ENCODE measurements at places on chromosomes 6 and 20.

DNA sequence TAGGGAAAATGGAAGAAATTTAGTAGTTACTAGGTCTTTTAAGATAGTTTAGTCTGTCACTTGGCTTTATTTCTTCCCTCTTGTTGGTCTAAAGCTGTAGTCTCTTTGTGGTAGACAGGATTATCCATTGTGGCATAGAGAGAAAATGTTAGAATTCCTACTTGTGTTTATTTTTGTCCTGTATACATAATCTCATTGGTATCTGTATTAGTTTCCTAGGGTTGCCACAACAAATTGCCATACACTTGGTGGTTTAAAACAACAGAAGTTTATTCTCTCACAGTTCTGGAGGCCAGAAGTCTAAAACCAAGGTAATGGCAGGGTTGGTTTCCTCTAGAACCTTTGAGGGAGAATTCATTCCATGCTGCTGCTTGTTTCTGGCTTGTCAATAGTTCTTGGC lies 119.4 kb downstream of the ZFAND3 start:
- no peak for DNase-seq

- no peak for DNase-seq
Measured at GRCh38 chr6:95364016-95364604, 213.2 kb upstream of the MANEA start.

GRCh38 chr6:29763491-29764289 lies 40.5 kb downstream of the HLA-F start:
- no peak for DNase-seq

GRCh38 chr6:54716877-54717276 lies 129.7 kb upstream of the FAM83B start:
- DNase-seq = no peak

DNA sequence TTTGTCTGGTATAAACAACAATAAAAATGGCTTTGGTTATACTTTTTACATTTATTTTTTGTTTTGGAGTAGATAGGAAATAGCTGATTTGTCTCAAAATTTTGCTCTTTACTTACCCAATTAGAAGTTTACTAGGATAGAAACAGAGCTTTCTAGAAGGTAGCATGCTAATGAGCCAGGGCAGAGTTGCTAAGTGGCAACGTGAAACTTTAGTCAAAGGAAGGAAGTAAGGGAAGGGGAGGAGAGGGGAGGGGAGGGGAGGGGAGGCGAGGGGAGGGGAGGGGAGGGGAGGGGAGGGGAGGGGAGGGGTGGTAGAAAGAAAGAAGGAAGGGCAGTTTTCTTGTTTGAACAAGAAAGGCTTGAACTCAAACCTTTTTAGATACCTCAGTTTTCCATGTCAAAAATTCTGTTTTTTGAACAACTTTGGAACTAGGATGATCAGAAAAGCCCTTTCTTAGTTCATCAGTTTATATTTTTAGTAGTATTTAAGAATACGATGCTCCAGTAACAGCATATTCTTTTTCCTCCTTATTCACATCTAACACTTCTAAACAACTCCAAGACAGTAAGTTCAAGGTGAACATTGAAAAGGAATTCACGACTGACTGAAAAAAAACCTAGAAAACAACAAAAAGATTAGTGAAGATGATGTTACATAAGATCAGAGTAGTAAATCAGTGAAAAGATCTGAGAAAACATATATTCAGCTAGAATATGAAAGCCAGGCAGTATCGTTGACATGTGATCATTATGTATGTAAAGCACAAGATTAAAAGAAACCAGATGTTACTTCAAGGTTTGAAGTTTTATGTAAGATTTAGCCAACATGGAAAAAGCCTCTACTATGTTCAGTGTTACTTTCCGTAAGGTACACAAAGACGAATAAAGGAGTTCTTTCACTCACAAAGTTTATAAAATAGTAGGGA lies 263.4 kb downstream of the ARHGAP18 start:
- no peak for DNase-seq

DNA sequence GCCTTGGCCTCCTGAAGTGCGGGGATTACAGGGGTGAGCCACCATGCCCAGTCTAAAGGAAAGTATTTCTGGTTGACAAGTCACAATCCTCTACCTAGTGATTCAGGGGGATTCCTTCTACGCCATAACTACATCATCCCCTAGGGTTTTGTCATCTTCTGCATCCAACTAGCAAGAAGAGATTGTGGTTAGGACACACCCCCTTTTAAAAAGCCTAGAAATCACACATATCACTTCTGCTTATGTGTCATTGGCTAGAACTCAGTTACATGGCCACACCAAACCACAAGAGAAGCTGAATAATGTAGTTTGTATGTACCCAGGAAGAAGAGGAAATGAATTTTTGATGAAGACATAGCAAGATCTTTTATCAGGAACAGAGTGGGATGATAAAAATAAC lies 14.7 kb upstream of the CHD6 start:
- no peak for DNase-seq

DNA sequence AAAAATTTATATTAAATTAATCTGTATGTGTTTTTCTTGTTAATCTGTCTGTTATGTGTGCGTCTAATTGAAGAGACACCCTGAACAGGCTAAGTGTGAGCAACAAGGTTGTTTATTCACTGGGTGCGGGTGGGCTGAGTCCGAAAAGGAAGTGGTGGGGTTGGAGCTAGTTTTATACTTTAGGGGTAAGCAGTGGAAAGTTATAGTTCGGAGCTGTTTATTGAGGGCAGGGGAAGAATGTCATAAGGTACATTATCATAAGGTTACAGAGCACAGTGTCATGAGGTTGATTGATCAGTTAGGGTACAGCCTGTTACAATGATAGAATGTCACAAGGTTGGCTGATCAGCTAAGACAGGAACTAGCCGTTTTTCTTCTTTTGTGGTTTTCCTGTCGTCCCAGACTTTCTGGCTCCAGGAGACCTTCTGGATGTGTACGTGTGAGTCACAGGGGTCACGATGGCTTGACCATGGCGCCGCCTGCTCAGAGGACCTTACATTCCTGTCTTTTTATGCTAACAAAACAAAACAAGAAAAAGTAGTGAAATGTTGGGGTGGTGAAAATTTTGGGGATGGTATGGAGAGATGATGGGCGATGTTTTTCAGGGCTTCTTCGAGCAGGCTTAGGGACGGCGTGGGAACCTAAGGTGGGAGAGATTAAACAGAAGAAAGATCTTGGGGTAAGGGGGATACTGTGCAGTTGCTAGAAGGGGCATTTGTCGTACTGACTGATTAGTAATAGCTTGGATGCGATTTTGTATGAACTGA lies 754.0 kb upstream of the ADGRB3 start:
- no peak for DNase-seq

- no peak for DNase-seq
Measured at GRCh38 chr20:10788055-10788454, 114.3 kb upstream of the JAG1 start.

DNA sequence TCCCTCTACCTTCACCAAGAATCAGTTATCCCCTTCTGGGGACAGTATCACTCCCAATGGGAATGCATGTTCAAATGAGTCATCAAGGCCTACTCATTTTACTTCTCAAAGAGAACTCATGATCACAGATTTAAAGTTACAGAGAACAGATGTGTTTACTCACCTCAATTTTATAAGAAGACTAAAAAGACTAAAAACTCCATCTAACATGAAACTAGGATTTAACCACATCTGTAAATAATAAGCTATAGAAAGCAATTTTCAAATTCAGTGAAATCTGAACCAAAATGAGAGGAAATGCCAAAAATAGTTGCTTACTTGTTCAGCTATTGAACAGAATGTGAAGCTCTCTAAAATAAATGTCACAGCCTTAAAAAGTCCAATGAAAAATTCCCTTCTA lies 300.1 kb upstream of the KCNQ5 start:
- DNase-seq = no peak

DNA sequence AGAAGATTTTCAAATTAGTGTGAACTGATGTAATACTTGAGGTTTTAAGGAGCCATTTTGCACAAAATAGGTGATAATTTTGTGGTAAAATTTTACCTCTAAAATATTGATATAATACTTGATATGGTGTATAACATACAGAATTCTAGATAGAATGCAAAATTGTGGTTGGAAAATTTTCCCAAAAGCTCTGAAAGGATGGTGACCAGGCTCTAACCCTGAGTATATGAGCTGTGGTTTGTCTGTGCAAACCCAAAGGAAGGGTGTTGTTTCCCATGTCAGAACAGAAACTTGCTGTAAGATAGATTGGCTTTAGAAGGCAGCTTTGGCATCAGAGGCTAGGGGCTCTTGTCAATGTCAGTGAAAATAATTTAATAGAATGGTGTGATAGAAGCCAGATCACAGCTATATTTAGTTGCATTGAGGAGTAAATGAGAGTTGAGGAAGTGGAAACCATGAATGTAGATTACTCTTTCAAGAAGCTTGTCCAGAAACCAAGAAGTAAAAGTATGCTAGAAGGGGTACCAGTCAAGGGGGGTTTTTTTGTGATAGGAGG lies 257.7 kb downstream of the FARS2 start:
- DNase-seq = no peak

- no peak for DNase-seq
Measured at GRCh38 chr6:95923518-95923917, 92.3 kb upstream of the FUT9 start.

GRCh38 chr6:125302840-125303511 lies 1.2 kb upstream of the HDDC2 start:
- no peak for DNase-seq

DNA sequence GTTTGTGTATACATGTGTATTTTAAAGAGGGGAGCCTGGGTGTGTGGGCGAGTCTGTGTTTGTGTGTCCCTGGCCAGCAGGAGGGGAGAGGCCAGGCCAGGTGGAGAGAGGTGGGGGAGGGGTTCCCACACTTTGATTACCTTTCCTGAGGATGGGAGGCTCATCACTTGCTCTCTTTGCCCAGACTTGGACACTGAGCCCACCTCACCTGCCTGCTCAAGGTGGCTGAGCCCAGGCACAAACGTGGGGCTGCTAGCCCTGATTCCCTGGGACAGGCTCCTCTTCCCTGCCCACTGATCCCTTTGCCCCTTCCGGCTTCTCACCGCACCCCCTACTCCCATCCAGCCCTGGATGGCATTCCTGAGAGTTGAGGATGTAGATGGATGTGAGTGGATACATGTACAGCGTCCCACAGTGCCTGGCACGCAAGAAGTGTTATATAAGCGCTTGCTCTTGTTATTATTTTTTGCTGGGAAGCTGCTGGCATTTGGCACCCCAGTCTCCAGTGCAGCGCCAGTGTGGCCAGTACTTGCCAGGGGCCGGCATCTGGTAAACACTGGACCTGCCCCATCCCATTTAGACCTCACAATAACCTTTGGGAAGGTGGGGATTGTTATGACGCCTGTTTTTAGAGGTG lies 2.7 kb downstream of the CEBPB start:
- DNase-seq = no peak

DNA sequence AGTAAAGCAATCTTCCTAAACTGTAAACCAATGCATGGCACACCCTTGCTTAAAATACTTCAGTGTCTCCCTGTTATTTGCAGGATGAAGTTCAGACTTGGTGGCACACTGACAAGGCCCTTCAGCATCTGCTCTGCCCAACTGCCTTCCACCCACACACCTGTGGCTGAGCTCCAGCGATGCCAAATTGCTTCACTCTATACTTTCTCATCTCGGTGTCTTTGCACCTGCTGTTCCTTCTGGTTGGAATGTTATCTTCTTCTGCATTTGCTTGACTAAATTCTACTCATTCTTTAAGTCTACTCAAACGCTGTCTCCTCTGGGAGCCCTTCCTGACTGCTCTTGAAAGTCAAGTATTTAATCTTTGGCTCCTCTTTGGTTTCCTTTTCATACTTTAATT lies 100.1 kb upstream of the SUPT3H start:
- DNase-seq = no peak

DNA sequence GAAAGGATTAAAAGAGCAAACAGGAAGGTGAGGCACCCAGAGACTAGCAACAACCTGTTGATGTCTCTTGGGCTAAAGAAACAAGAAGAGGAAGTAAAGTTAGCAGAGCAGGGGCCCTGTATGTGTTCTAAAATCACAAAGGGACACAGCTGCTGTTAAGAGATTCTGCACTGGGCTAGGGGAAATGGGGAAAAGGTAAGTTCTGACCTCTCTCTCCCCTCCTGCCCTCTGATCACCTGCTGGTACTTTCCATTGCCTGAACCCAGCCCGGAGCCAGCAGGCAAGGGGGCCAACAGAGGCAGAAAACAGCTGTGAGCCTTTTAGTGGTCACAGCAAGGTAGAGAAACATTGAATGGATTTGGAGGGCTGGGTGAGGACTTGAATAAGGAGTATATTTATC lies 13.5 kb upstream of the CNR1 start:
- no peak for DNase-seq

- DNase-seq = no peak
Measured at GRCh38 chr6:45378334-45378926, 696 bp upstream of the SUPT3H start.

DNA sequence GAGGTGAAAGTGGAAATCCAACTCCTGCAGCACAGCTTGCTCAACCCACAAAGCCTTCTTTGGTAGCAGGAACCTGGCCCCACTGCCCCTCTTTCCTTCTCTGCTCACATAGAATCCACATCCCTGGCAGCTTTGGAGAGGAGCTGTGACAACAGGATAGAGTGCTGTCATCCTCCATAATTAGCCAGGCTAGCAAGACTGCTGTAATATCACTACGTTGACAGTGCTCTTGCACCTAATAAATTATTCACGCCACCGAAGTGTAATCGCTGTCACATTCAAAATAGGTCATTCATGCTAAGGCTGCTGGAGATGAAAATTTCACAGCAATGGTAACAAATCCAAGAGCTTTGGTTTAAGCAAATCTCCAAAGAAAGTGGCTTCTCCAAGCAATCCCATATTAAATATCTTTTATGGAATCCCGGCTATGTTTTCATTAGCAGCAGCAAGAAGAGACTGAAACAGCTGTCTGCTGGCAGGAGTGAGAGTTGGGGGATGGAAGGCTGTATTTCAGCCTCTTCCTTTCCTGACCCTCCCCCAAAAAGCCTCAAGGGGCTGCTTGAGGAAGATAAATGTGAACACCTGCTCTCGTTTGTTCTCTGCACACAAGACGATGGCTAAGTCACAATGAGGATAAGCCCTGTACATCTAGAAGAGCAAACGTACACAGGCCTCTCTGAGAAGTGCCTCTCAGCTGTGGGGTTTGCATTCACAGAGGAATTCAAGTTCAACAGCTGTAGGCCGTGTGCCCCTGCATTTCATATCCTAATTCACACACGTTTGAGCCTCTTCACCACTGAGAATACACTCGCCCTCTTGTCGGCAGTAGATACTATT lies 16.5 kb downstream of the RIPOR2 start:
- no peak for DNase-seq

DNA sequence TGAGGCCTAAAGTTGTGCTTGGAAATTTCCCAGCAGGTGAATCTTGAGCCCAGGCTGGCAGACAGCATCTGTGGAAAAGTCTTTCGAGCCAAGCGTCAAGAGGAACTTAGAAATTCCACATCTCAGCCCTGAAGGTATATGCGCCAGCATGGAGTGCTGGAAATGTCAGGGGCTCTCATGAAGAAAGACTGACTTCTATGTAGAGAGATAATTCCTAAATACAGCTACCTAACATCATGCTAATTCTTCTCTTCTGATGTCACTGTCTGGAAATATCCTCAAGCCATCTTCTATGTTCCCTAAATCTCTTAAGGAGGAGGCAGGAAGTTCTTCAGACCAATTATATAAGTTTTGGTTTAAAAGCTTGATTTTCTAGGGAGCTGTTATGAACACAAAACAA lies 492.4 kb upstream of the MARCKS start:
- no peak for DNase-seq

GRCh38 chr6:71324194-71324785 lies 35.7 kb downstream of the OGFRL1 start:
- DNase-seq = no peak
